ENCODE measurements at places on chromosomes 2 and 18.

- no peak for DNase-seq
Measured at GRCh38 chr2:169091256-169091655, 21.9 kb downstream of the DHRS9 start.

DNA sequence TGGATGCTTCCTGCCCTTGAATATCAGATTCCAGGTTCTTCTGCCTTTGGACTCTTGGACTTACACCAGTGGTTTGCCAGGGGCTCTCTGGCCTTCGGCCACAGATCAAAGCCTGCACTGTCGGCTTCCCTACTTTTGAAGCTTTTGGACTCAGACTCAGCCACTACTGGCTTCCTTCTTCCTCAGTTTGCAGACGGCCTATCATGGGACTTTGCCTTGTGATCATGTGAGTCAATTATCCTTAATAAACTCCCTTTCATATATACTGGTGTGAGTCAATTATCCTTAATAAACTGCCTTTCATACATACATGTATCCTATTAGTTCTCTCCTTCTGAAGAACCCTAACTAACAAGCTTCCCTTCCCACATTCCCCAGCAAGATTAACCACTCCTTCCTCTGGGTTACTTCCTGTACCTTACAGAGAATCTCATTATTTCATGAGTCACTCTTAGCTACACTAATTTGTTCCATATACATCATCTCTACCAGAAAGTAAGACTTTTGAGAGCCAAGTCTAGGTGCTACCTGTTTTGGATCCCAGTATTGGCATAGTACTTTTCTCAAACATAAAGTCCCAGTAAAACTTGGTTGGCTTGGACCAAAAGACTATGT is 31.3 kb upstream of the LRATD1 start:
- DNase-seq = no peak

GRCh38 chr2:75676464-75676863 is 29.9 kb downstream of the MRPL19 start:
- no peak for DNase-seq

GRCh38 chr2:5725794-5726463 is 33.7 kb downstream of the SOX11 start:
- no peak for DNase-seq

DNA sequence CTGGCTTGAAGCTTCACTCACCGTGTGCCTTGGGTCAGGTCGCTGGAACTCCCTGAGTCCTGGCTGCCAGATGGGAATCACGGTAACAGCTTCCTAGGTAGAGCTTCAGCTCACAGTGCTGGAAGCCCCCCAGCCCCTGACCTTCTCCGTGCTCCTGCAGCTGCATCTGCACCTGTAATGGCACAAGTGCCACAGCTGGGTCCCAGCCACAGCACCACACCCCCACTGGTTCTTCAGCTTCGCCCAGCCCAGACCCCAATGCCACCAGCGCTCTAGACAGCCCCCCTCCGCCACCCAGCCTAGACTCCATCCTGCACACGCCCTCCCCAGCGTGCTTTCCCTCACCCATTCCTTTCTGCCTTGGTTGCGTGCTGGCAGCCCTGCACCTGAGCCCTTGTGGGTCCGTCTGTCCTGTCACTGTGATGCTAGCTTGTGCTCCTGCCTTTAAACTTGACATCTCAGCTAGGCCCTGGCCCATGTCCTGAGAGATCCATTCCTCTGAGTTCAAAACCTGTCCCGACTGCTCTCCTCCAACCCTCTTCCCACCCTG is 7.6 kb upstream of the ESPNL start:
- DNase-seq = no peak
